ENCODE measurements at places on chromosomes 5 and 9.
A peak's percentile ranks its signal among the peaks of the same experiment; 100 is the strongest.

- peak; percentile 64 for DNase-seq
These were observed 44.6 kb upstream of the LPCAT1 start for GRCh38 chr5:1568201-1568979.

- DNase-seq: no peak
These were observed 87.6 kb downstream of the FREM1 start for GRCh38 chr9:14822666-14823065.

DNA sequence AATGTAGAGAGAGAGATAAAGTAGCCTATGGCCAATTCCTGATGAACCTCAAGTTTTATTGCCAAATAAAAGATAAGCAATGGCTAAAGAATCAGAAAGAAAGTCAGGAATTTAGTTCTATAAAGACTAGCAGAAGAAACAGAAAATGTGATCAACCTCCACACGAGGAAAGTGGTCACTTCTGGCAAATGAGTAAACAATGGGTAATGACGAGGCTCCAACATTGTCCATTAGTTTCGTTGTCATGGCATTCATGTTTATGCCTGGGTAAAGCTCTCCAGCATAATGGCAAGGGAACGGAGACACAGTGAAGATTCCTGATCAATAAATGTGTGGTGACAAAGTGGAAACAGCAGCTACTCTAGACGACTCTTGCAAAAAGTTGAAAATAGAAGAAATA lies 341.8 kb upstream of the CTNND2 start:
- no peak for DNase-seq

DNA sequence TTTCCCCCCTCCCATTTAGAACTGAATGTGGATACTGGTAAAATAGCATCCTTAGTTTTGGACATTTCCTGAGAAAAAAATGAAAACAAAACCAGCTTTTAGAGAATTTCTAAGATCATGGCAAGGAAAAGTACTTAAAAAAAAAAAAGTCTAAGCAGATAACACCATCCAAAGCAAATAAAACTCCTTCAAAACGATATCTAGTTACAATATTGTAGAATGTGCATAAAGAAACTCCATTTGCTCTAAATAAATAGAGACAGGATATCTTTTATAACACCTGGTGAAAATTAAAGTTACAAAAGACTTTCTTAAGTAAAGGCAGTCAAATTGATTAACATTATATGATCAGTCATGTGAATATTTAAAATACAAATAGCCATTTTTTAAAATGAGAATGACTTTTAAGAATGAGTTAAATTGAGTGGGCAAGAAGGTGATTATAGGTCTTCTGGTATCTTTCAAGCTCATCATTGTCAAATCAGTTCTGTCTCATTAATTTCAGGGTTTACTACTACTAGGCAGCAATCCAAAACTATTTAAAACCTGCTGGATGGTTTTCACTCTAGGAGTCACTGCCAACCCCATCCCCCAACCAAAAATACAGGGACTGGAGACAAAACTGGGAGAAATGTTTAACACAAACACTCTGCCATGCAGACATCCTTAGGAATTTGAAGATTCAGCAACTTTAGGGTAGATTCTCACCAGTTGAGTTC lies 382.6 kb downstream of the ADGRV1 start:
- no peak for DNase-seq

GRCh38 chr5:151213803-151214613 lies 9.9 kb downstream of the CCDC69 start:
- DNase-seq: no peak

DNA sequence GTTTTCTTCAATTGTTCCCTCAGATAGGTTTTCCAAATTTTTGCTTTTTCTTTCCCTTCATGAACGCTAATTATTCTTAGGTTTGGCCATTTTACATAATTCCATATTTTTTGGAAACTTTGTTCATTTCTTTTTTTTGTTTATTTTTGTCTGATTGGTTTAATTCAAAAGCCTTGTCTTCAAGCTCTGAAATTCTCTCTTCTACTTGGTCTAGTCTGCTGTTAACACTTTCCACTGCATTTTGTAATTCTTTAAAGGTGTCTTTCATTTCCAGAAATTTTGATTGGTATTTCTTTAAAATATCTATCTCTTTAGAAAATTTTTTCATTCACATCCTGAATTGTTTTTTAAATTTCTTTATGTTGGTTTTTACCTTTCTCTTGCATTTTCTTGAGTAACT lies 63.9 kb upstream of the VLDLR start:
- DNase-seq: no peak

DNA sequence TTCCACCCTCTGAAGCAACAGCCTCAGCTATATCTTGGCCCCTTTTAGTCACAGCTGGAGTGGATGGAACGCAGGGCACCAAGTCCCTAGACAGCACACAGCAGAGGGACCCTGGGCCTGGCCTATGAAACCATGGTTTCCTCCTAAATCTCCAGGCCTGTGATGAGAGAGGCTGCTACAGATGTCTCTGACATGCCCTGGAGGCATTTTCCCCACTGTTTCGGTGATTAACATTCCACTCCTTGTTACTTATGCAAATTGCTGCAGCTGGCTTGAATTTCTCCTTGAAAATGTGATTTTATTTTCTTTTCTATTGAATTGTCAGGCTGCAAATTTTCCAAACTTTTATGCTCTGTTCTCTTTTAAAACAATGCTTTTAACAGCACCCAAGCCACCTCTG lies 384.8 kb downstream of the PRR16 start:
- DNase-seq: no peak

GRCh38 chr5:3837506-3837905 lies 241.9 kb downstream of the IRX1 start:
- DNase-seq: no peak

DNA sequence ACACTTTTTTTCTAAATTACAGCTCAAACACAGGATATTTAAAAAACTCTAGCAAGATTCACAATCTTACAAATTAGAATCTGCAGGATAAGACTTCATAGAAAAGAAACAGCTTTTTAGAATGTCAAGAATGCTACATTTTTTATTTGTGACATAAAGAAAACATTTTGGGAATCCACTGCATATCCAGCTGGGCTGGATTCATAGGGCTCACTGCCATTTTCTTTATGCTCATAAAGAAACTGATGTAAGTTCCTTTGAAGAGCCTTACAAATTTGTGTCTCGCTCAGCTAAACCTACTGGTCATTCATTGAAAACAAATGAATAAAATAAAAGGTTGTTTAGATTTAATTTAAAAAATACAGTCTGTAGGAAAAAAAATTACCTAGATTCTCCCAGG lies 332.3 kb downstream of the TRPM3 start:
- peak; percentile 10 for DNase-seq

- no peak for DNase-seq
These were observed 17.9 kb downstream of the ANKH start for GRCh38 chr5:14853685-14854084.

GRCh38 chr9:28976684-28977083 lies 1403.4 kb upstream of the C9orf72 start:
- DNase-seq: no peak

GRCh38 chr9:40907657-40908624 lies 220.5 kb downstream of the FOXD4L6 start:
- no peak for DNase-seq

DNA sequence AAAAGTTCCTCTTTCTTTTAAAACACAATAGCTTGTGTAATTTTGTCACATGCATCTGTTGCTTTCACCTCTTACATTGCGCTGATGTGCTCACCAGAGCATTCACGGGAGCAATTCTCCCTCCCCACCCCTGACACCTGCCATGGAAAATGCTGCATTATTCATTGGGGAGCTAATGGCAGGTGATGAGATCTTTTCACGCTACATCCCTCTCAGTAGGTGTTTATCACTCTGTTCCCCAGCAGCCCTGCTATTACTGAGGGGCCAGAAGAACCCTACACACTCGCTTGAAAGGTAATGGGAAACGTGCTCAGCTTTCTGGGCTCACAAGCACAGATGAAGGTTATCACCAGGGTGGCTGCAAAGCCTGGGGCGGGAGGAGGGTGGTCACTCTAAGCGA lies 398.0 kb downstream of the PSAT1 start:
- no peak for DNase-seq

DNA sequence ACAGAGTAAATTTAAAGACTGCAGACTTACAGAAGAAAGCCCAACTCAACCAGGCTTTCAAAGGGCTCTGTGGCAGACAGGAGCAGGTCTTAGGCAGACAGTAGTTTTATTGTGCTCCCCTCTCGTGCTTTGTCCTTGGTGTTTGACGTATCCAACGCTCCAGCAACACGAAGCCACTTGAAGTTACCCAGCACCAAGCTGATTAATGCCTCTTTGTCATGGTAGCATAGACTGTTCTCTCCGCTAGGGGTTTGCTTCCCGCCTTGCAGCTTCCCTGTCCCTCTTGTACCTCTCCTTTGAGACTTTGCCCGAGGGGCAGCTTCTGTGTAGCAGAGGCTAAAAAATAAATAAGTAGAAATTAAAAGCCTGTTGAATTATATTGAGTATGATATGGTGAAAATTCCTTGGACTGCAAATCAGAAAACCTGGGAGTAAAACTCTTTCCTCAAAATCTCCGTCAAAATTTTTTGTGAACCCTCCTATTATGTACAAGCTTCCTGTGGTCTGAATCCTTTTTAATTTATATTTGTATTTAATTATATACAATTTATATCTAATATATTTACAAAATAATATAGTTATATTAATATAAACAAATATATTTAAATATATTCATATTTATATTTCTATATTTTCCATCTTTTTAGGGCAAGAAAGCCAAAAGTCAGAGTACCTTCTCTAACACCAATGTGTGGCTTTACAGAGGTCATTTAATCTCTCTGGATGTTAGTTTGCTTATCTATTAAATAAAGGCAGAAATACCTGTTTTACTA lies 405.4 kb downstream of the DMAC1 start:
- no peak for DNase-seq

DNA sequence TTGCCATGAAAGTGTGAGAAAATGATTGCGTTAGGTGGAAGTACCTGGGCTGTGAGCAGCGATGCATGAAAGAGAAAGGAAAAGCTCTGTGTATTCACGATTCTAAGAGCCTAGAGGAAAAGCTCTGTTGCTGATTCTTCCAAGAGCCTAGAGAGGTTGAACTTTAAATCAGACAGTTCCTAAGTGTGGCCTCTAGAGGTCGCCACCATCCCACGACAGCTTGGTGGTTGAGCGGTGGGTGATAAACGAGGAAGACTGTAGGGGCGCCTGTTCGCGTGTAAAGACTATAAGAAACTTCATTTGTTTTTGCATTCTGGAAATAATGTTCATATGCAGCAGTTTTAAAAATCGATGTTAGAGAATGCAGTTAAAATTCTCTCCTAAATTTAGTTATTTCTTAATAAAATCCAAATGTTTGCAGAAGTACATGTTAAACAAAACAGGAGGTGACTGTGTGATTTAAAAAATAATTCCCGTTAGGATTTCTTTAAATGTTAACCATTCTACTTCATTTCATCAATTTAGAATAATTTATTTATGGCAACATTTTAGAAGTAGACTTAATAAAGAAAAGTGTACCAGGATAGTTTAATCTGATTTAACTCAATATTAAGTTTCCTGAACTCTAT lies 107.7 kb downstream of the TENT4A start:
- DNase-seq: no peak

- DNase-seq: no peak
These were observed 56.5 kb downstream of the PDE4D start for GRCh38 chr5:59837071-59837470.

DNA sequence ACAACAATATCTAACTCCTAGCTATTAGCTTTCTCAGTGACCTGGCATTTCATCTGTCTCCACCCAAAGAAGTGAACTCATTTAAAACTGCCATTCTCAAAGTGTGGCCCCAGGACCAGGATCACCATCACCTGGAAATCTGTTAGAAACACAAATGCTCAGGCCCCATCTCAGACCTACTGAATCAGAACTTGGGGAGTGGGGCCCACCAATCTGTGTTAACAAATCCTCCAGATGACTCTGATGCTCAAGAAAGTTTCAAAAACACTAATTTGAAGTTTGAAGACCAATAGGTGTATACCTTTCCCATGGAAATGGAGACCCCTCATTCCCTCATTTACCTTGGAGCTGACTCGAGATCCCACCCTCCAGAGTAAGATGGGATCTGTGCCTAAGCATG lies 72.3 kb downstream of the PRELID2 start:
- no peak for DNase-seq

DNA sequence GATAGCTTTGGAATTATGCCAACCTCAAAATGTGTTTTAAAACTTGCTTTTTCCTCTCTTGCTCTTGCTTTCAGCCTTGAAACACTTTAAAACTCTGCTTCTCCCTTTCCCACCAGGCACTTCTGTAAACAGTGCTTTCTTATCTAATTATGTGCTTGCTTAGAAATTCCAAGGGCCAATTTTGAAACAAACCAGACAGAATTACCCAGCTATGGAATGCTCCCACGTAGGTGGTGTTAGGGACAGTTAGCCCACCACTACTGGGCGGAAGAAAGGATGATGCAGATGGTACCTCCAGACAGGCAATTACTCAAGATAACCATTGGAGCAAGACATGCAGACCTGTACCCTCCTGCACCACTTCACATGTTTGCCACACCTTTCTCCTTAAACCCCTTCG lies 523.0 kb upstream of the PTPRD start:
- DNase-seq: no peak

DNA sequence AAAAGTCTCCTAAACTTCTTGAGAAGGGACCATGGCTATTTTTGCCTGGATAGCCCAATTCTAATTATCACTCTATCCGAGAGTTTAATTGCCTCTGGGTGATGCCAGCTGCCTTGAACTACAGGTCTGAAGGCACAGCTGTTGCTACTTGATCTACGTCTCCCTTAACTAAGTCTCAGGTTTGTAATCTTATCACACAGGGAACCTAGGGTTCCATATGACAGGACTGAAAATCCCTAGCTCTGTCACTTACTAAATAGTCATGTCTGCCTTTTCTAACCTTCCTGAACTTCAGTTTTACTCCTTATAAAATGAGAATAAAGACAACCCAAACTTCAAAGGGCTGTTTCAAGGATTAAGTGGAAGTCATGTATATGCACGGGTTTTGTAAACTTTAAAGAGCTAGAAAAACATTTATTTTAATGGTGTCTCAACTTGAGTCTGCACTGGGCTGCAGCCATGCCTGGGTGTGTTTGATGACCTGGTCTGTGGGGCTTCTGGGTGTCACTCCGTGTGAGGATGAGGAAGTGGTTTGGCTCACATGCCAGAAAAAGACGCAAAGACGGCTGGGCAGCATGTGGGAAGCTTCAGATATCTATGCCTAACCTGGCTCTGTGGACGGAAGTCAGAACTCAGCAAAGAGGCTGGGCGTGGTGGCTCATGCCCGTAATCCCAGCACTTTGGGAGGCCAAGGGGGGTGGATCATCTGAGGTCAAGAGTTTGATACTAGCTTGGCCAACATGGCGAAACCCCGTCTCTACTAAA lies 129.3 kb upstream of the SLC44A1 start:
- no peak for DNase-seq

- no peak for DNase-seq
These were observed 89.4 kb downstream of the CDKN2A start for GRCh38 chr9:21904776-21905175.

- DNase-seq: no peak
These were observed 182.1 kb downstream of the DMRT2 start for GRCh38 chr9:1231998-1232919.

Measured in AG04449 (cell line).